Activated naive CD4-positive, alpha-beta T cell treated with Interleukin-2 at 50 U/mL for 16 hours (primary cell): ENCODE measurements at places on chromosomes 3 and 15.

DNA sequence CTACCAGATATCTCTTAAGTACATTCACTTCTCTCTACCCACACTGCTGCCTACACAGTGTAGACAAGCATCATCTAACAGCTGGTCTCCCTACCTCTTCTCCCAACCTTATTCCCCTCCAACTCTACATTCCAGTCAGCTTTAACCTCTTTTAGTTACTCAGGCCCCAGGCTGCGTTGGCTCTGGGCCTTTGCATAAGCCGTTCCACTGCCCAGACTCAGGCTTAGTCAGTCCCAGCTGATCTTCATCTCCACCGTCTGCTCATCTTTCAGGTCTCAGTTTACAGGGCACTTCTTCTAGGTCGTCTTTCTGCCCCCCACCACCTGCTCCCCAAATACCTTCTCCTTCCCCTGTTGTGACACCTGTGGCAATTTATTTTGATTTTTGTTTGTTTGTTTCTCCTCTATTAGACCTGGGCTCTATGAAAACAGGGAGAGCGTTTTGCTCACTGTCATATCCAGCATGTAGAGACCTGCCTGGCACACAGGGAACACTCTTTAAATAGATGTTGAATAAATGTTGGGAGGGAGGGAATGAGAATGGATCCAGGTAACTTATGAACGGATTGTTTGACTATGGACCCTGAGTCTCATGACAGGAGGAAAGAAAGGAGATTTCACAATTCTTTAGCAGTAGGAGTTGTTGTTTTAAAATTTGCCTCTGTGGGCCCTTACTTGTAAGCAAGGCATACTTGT is 11.1 kb downstream of the SLC27A2 start:
- DNase-seq, result no peak

- no peak for DNase-seq
These were observed 182.2 kb downstream of the UBE2E2 start for GRCh38 chr3:23385327-23385726.

DNA sequence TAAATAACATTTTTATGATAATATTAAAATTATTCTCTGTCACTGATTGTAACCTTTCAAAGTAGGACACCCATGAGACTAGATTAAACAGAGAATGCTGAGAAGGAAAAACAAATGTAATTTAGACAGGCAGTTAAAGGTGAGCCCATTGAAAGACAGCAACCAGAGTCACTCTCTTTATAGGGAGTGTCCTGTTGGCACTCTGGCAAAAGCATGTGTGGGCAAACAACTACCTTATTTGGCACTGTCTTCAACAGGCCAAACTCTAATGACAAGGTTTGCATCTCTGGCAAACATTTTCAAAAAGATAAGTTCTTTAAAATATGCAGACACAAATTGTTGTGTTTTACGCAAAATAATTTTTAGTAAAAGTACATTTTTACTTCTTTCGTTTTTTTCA is 29.8 kb downstream of the NFKBIZ start:
- DNase-seq, result no peak

DNA sequence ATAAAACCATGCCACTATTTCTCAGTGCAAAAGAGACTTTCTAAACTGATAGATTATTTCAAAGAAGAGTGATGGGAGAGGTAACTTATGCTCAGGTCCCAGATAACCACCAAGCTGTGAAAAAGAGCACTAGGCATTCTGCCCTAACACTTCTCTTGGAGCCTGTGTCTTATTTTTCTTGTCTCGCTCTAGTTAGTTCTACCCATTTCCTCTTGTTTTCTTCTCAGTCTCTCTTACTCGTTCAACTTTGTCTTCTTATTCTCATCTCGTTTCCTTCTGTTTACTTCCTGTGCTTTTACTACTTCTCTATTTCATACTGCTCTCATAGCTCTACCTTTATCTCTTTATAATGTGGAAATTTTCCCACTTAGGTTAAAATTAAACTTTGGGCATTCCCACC is 91.8 kb upstream of the CGNL1 start:
- no peak for DNase-seq

- DNase-seq, result no peak
These were observed 335.3 kb downstream of the CLSTN2 start for GRCh38 chr3:140270329-140270728.

GRCh38 chr15:52540374-52541012 is 11.8 kb upstream of the MYO5A start:
- DNase-seq, result no peak

DNA sequence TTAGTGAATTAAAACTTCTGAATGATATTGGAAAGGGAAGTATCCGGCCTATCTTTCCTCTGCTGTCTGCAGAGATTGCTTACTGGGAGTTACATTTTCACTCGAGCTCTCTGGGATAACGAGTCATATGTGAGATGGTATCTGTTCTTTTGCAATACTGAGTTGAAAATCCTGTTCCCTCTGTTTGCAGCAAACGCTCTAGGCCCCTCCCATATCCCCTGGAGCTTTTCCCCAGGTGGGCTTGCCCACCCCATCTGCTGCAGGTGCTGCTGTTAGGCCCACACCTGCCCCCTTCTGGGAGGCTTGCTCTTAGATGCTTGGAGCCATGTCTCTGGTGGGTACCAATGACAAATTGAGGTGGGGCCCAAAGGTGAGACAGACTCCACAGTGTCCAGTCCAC is 42.7 kb upstream of the MTMR10 start:
- DNase-seq, result no peak

GRCh38 chr15:25641361-25641760 is 202.5 kb upstream of the UBE3A start:
- DNase-seq, result no peak

DNA sequence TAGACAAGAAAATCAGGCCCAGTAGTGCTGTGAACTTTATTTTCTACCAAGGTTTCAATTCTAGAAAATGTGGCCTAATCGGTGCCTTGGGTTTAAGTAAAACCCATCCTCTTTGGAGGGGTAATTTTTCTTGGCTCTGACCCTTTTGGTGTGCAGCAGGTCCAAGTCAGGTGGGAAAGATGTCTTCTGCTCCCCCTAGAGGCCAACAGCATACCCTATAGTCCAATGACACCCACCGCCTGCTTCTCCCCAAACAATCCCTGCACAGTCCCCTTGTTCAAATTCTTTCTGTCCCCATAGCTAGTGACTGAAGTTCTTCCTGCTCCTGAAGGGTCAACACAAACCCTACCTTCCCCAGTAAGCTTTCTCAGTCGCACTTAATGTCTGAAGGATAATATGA is 261.8 kb upstream of the GOLGA6L4 start:
- DNase-seq, result no peak

DNA sequence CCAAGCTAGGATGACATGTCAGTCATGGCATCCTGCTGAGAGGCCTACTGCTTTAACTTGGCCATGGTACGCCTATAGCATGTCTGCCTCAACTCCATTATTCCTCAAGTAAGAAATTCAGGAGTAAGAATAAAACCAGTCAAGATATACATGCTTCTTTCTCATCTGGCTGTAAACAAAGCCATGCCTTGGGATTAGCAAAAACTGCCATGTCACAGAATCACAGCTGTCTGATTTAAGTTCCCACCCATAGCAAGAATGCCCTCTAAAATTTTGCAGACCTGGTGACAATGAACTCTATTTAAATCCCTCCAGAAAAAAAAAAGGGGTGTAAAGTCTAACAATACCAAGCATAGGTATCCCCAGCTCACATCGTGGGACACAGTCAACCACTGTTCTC is 55.6 kb upstream of the ACAN start:
- DNase-seq, result no peak

- DNase-seq, result no peak
These were observed 602.6 kb downstream of the PYDC2 start for GRCh38 chr3:192063570-192063969.

DNA sequence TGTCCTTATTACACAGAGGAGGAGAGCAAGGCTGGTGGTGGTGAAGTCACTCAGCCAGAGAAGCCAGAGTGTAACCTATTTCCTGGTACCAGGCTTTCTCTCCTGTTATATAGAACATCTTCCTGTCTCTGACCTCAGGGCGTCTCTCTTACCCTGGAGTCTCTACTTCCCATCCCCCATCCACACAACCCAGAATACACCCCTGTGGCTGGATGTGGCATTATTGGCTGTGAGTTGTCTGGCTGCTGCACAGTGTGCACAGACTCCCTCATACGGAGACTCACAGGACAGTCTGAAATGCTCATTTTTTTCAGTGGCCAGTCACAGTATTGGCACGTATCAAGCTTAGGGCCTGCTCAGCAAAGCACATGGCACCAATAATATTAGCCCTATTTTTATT is 8.6 kb downstream of the PODXL2 start:
- DNase-seq, result no peak

- DNase-seq, result no peak
These were observed 216.0 kb upstream of the MCTP2 start for GRCh38 chr15:94015324-94015723.

DNA sequence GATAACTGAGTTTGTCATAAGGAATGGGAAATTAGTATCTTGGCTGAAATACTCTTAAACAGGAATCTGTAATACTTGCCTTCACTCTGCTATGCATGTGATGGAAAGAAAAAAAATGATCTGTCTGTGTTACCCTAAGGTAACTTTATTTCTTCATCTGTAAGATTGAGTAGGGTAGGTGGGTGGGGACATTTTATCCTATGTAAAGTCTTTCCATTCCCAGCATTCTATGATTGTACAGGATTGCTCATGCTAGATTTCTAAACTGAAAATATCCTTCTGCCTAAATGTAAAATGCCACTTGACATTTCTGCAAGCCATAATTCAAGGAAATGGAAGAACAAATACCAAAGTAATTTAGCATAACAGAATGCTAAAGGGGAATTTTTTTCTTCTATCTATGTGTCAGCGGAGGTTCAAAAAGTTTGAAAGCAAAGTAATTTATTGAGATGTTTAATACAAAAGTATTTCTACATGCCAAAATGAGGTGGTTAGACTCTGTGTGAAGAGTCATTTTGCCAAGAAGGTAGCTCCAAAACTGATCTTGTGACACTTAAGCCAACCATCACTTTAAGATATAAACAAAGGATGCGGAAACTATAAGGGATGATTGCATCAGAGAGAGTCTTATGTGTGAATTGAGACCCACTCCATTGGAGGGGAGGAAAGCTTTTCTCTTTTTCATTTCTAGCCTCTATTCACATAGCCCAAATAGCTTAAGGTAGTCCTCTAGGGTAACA is 46.6 kb upstream of the SERPINI2 start:
- no peak for DNase-seq

GRCh38 chr15:25728816-25729215 is 134.3 kb downstream of the ATP10A start:
- no peak for DNase-seq

DNA sequence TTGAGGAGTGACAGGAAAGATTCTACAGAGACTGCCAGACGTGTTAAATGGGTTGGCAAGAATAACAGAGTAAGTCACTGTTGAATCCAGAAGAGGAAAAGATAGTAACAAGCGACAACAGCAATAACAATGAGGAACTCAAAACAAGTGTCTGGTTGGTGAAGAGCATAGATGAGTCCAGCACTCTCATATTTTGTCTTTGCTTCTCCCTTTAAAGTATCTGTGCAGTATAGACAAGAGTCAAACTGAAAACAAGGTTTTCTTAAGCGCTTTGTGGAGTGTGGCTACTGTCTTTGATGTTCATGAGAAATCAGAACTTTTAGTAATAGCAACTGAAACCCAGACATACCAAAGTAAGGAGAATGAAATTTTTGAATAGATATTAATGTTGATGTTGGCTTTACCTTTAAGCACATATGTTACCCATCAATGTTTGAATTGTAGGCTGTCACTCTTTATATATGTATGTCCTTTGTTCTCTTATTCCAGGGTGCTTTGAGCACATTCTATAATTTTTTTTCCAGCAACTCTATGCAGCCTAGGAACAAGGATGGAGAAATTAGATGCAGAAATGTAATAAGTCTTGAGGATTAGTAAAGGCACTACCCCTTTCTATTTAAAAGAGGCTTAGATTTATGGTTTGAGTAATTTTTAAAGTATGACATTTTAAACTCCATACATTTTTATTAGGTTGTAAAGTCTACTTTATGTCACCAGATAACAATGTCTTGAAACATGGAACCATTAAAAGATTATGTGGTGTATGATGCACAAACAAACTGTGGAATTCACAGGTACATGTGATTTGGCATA is 185.5 kb downstream of the NFKBIZ start:
- no peak for DNase-seq

DNA sequence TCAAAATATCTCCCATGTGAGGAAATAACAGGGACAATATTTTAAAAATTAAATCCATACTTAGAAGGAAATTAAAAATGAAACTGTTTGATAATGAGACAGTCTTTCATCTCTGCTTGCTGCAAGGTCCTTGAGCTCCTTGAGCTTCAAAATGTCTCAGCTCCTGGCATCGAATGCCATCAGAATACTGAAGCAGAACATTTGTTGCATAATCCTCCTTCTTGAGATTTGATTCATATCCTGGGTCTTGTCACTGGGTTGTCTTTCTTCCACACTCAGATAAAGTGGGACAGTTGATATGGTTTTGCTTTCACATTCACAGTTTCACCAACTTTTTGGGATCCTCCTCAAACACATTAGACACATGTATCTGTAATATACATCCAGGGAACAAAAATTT is 27.8 kb downstream of the COL8A1 start:
- no peak for DNase-seq

GRCh38 chr3:96961576-96961975 is 147.2 kb downstream of the EPHA6 start:
- DNase-seq, result no peak

DNA sequence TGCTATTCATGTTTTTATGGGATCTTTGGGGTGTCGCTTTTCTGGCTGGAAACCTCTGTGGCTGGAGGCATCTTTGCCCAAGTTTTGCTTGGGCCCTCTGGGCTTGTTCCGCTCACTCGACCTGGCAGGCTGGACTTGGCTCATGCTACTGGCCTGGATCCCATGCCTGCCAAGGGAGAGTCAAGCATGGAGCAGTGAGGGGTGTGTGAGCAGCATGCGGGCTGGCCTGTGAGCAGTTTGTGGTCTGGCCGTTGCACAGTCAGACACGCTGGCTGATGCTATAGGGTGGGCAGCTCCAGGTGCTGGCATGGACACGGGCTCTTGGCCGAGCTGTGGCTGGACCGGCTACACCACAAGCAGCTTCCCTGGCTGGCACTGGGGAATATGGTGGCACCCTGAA is 491.1 kb downstream of the AGBL1 start:
- no peak for DNase-seq

DNA sequence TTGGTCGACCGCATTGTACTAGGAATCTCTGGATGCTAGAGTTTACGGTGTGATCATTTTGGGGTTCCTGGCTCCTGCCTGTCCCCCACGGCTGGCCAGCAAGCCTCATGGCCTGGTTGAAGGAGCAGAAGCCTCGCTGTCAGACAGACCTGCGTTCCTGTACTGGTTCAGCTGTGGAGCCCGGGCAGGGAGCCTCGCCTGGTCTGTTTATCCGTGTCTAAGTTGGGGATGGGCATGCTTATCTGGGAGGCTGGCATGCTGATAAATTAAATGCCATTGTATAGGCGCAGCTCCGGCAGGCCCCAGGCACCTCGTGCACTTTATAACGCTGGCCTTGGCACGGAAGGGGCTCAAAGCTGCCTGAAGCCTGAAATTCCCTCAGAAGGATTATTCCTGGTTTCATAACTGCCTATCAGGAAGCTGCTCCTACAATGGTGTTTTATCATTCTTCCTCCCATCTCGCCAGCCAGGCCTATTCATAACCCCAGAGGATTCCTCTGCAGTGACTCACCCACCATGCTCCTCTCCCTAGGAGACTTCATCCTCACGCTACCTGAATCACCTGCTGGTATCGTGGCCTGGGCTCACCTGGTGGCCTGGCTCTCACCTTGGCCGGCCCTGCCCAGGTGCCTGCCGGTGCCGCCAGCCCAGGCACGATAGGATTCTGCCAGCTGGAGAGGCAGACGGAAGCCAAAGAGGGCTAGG is 110.9 kb downstream of the ASB7 start:
- no peak for DNase-seq
